ENCODE measurements at places on chromosomes 4 and X.

GRCh38 chr4:101954975-101955678 lies 164.6 kb downstream of the BANK1 start:
- DNase-seq: no peak

GRCh38 chr4:145130788-145131399 lies 32.8 kb downstream of the ABCE1 start:
- DNase-seq: no peak

GRCh38 chr4:36283912-36284465 lies 2.6 kb downstream of the DTHD1 start:
- DNase-seq: no peak

DNA sequence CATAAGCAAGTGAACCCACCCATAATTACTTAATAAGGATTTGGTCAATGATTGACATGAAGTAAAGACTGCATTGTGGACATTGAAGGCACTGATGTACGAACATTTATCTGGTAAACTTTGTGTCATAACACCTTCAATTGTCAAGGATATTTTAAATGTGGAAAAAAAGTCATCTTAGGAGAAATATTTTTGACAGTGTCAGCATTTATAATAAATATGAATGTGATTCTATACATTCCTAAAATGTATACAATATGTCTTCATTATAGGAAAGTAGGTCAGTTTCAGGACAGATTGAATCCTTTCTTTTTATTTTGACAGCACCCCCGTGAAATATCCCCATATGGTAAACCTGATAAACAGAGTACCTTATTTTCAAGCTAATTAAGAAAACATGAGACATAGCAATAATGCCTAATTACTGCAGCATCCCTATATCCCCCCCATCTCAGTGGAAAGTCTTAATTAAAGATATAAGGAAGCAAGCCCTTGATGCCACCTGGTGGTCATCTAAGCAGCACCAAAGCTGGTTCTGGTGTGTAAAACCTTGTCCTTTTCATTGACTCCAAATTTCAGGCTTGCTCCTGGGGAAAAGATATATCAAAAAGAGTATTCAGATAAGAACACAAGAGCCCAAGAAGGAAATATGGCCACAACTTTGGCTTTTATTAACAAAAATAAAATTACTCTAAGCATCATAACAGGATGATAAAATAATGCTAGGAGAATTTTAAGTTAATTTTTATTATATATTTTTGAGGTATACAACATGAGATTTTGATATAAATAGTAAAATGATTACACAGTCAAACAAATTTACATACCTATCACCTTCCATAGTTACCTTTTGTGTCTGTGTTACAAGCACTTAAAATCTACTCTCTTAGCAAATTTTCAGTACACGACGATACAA lies 379.7 kb downstream of the TLL1 start:
- DNase-seq: no peak

- DNase-seq: no peak
Measured at GRCh38 chrX:68919707-68920106, 90.9 kb downstream of the EFNB1 start.
